ENCODE measurements at places on chromosomes 3 and 15. TPM values are rescaled to one million over a fixed set of nuclear protein-coding genes. Genes with fewer than 3 reads are reported as not detected.

Gene CYP1A2
- not detected for total RNA-seq

Gene GPR87
- total RNA-seq = 1.2 TPM

Gene ADAMTS17
- 0.20 TPM for total RNA-seq

Gene SLCO3A1
- total RNA-seq = 28.6 TPM

Gene XXYLT1
- 12.4 TPM for total RNA-seq

Gene ROPN1
- not detected for total RNA-seq
